AG08395 (cell line): ENCODE measurements at places on chromosomes 1 and 21.

GRCh38 chr1:235566084-235566483, 61.8 kb upstream of the B3GALNT2 start:
- DNase-seq: no peak

- DNase-seq: peak; percentile 13
Measured at GRCh38 chr1:179831852-179832699, 45.5 kb downstream of the TOR1AIP2 start.

- DNase-seq: no peak
Measured at GRCh38 chr1:67947114-67947513, 103.3 kb downstream of the DIRAS3 start.

DNA sequence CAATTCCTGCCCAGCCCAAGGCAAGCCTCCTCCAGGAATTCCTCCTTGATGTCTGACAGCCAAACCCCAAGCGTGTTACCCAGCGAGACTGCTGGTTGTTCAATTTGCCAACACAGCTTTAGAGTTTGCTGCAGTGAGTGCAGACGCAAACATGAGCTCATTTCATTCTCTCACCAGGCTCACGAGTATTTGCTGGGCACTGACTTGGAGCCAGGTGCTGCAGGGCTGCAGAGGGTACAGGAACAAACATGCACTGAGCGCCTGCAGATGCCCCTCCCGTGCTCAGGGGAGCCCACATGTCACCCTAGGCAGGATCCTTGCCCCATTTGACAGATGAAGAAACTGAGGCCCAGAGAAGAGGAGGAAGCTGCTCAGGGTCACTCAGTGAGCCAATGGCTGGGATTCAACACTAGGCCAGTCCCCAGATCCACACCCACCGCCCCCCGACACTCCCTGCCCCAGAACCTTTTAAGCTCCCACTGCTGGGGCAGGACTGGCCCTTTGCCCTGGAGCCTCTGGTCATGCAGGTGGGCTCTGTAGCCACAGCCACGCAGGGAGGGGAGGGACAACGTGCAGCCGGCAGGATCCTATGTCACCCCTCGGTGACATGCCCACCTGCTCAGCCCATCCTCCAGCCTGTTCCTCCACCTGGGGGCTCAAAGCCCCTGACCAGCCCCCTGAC, 363.7 kb downstream of the MATN1 start:
- no peak for DNase-seq

- peak; percentile 59 for DNase-seq
Measured at GRCh38 chr1:97006044-97006661, 284.6 kb downstream of the PTBP2 start.

GRCh38 chr1:234170622-234171021, 202.6 kb upstream of the COA6 start:
- no peak for DNase-seq

DNA sequence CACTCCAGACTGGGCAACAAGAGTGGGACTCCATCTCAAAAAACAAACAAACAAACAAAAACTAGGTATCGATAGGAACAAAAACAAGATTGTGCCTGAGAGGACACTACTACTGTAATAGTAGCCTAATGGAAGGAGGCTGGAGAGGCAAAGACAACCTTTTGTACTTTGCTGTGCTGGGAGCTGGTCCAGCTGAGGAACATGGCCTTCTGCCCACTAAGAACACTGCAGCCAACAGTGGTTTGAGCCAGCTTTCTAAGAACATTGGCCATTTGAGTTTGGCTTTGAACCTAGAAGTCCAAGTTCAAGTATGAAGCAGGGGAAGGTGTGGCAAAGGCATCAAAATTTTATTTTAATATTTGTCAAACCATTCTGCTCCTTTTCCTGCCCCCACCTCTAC, 22.7 kb upstream of the RGS8 start:
- DNase-seq: no peak

DNA sequence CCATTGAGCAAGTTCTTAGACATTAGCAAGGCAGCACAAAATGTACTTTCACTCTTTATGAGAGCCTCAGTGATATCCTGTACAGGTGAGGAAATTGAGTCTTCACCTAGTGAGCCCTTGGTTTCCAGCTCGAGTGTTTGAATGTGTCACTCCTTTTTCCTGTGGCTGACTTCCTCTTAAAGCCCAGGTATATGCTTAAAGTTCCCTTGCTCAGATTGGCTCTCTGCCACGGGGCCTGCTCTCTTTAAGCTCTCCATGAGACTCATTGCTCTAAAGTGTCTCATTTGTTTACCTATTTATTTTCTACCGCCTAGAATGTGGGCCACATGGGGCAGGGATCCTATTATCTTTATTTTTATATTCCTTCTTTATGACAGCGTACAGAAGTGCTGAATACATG, 324.9 kb downstream of the SIPA1L2 start:
- DNase-seq: no peak

GRCh38 chr1:39228252-39228651, 23.8 kb downstream of the MACF1 start:
- no peak for DNase-seq

- peak; percentile 61 for DNase-seq
Measured at GRCh38 chr1:174160109-174160473, 771 bp downstream of the RABGAP1L start.

GRCh38 chr21:44886113-44887075, 12.9 kb upstream of the PTTG1IP start:
- DNase-seq: no peak

GRCh38 chr1:229842302-229843255, 216.5 kb downstream of the URB2 start:
- no peak for DNase-seq

GRCh38 chr1:2392686-2393085, 1.0 kb downstream of the RER1 start:
- DNase-seq: no peak

GRCh38 chr1:8274352-8274751, 43.6 kb upstream of the SLC45A1 start:
- no peak for DNase-seq

DNA sequence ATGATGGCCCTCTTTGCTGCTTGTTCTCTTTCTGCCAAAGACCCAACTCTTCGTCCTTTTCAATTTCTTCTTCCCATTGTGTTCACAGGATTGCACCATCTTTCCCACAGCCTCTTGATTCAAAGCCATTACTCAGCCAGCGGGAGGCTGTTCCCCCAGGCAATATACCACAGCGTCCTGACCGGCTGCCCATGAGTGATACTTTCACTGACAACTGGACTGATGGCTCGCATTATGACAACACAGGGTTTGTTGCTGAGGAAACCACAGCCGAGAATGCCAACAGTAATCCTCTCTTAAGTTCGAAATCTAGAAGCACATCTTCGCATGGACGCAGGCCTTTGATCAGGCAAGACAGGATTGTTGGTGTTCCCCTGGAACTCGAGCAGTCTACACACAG, 167.4 kb downstream of the LRRC40 start:
- no peak for DNase-seq

DNA sequence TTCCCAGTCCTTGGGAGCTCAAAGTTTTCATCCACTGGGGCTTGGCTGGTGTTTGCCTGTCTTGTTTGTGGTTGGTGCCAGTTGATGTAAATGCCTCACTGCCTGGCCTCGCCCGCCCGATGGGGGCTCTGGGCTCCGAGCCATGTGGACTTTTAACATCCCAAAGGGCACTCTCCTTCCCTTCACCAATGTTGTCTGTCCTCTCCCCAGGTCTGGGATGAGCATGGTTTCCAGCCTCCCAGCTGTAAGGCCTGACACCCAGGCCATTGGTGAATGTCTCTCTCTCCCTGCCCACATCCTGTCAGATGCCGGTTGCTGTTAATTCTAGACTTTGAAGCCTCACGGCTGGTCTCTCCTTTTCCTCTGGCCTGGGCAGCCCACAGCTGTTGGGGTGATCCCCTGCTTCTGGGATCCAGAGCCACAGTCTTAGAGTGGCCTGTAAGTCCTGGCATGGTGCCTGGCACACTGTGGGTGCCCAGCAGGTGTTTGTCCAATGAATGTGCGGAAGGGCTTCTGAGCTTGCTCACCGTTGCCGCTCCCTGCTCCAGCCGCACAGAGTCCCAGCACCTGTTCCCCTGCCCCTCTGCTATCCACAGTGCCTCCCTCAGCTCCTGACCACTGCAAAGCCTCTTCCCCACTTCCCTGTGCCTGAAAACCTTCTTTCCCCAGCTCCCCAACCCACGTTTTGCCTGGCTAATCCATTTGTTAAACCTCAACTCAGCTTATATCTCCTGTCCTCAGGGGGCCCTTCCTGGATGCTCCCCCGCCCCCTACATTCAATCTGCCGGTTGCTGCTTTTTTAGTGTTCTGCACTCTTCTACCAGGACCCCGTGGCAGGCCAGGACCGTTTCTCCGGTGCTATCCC, 3.3 kb upstream of the C1orf174 start:
- DNase-seq: no peak

GRCh38 chr1:109162626-109163025, 48.7 kb downstream of the ELAPOR1 start:
- DNase-seq: no peak

DNA sequence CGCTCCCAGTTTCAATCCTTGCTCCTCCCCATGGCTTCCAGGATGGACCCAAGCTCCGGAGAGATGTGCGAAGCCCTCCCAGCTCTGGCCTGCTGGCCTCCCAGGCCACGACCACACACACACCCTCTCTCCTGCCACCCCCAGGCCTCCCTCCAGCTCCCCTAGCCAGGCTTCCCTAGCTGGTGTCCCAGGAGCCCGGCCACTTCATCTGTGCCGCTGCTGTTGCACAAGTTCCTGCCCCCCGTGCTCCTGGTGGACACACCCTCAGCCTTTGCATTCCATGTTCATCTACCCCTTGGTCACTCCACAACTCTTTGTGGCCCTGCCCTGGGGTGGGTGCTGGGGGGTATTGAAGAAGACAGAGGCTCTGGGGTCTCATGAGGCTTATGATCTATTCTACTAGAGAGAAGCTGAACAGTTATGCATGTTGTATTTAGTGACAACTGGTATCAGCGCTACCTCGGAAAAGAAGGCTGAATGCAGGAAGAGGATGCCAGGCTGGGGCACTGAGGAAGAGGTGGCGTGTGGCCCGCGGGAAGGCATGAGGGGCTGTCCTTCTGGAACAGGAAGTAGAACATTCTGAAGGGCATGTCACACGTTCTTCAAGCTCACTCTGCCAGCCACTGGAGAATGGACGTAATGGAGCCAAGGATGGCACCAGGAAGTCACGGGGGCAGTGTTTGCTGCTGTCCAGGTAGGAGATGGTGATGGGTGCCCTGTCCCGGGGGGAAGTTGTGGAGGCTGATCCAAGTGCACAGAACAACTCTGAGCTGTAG, 172.4 kb downstream of the PSMG1 start:
- no peak for DNase-seq
